ENCODE measurements at places on chromosomes 5 and 9. TPM values are rescaled to one million over a fixed set of nuclear protein-coding genes. Genes with fewer than 3 reads are reported as not detected.

- DNase-seq: no peak
Measured at GRCh38 chr5:19950897-19951296, 37.1 kb downstream of the CDH18 start.

- no peak for DNase-seq
Measured at GRCh38 chr9:116361547-116361946, 208.0 kb downstream of the PAPPA start.

GRCh38 chr5:119420169-119420568, 32.1 kb upstream of the HSD17B4 start:
- DNase-seq: no peak

- peak; percentile 13 for DNase-seq
Measured at GRCh38 chr9:34185778-34186551, 7.1 kb downstream of the UBAP1 start.

- no peak for DNase-seq
Measured at GRCh38 chr5:153352685-153353219, 137.7 kb upstream of the GRIA1 start.

DNA sequence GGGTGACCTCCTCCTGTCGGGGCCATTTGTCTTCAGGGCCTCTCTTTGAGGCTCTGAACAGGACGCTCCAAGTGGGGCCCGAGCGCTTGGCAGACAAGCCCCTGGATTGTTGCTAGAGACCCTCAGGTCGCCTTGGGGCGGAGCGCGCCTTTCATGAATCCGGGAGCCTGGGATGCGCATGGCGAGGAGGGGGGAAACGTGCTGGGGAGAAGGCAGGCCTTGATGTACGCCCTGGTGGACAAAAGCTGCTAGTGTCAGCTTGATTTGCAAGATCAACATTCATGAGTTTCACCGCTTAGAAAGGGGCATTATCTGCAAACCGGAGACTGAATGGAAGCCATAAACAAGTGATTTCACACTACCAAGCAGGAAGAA, 226.3 kb downstream of the SMARCA2 start:
- DNase-seq: peak; percentile 25

- DNase-seq: no peak
Measured at GRCh38 chr5:29993286-29993685, 1200.2 kb upstream of the CDH6 start.

DNA sequence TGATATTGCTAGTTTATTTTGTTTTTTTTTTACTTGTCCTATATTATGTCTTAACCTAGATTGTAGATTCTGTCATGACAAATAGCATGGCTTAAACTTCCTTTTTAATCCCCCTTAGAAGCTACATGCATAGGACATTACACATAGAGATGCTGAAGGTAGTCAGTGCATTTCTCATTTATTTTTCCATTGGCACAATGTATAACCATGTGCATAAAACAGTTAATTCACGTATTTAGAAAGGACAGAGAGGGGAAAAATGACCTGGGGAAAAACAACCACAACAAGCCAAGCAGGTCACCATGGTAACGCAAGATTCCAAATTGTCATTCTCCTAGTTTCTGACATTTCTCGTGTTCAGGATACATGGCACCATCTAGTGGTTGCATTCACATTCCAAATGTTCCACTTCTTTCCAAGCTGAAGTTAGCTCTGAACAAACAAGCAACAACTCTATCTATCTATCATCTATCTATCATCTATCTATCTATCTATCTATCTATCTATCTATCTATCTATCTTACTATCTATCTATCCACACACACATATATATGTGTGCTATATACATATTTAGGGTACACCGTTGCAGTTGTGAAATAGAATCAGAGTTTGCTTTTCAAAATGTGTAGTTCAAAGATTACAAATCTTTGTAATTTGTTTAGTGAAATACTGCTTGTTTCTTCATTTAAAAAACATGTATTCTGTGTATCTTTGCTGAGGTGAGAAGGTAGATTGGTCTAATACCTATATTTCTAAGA, 487.2 kb upstream of the ST8SIA4 start:
- DNase-seq: no peak

- no peak for DNase-seq
Measured at GRCh38 chr5:151005950-151006576, 14.3 kb upstream of the GPX3 start.

GRCh38 chr5:179906294-179906794, 1.4 kb downstream of the TBC1D9B start:
- no peak for DNase-seq

DNA sequence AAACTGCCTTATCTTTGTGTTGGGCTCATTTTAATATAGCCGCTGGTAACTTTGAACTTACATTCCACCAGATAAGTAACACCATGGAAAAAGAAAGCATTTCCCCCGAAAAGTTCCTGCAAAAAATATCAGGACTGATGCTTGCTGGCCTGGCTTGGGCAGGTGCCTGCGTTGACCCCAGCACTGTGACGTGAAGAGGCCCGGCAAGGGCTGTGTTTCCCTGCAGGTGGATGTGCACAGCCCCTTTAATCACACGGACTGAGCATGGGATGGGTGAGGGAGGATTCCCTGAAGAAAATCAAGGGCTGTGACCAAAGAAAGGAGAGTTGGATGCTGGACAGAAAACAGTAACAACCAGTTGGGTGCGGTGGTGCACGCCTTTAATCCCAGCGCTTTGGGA, 138.2 kb downstream of the NSG2 start:
- DNase-seq: no peak

Gene NR2F1-AS1
- 60.7 TPM for total RNA-seq

Gene CCT5
- total RNA-seq: 284 TPM

Gene ZNF462
- total RNA-seq: 108 TPM

Gene PRSS3
- 1.2 TPM for total RNA-seq

Gene ARHGEF39
- 0.41 TPM for total RNA-seq

Gene RNF208
- 0.82 TPM for total RNA-seq

Gene ENTPD8
- not detected for total RNA-seq

Gene DPYSL3
- 888 TPM for total RNA-seq

Gene PCDHA12
- total RNA-seq: 11.0 TPM
